ENCODE measurements at places on chromosomes 11 and 22.

- no peak for DNase-seq
These were observed 52.0 kb downstream of the KIRREL3 start for GRCh38 chr11:126948563-126948962.

GRCh38 chr11:134341805-134342571 is 10.2 kb downstream of the GLB1L2 start:
- DNase-seq: no peak

GRCh38 chr11:65787649-65788622 is 1.1 kb downstream of the OVOL1 start:
- DNase-seq: no peak

- no peak for DNase-seq
These were observed 50.4 kb downstream of the PDGFD start for GRCh38 chr11:104113541-104113940.

All from pons (tissue), 1 donor.